ENCODE measurements at places on chromosomes 4 and X. TPM values are rescaled to one million over a fixed set of nuclear protein-coding genes. Genes with fewer than 3 reads are reported as not detected.

The MAGEA9B gene
- total RNA-seq: not detected

The RAB33A gene
- 18.8 TPM for total RNA-seq

The TMEM156 gene
- total RNA-seq: 1.2 TPM

The SPANXD gene
- total RNA-seq: not detected

The HMGN5 gene
- total RNA-seq: 6.7 TPM

The C4orf54 gene
- 2.2 TPM for total RNA-seq

The XAGE1B gene
- total RNA-seq: 5.5 TPM

The USP17L29 gene
- not detected for total RNA-seq

The WDFY3 gene
- 74.9 TPM for total RNA-seq

The SLIT2 gene
- 19.5 TPM for total RNA-seq

The FDCSP gene
- total RNA-seq: 5.3 TPM

DNA sequence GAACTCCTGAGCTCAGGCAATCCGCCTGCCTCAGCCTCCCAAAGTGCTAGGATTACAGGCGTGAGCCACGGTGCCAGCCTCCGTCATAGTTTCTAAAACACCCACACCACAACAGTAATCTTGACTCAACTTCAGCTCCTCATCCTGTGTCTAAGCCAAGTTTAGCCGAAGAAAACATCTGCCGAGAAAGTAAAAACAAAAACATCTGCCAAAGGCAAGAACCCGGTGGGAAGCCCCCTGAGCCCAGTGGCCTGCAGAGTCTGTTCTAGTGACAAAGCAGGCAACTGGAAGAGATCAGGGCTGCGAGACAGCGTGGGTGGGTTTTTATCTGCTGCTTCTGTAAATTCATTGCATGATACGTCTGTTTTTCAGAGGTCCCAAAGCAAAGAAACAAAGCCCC is 26.6 kb upstream of the CD99 start:
- DNase-seq: peak; percentile 60

- DNase-seq: no peak
These were observed 36.7 kb upstream of the NPNT start for GRCh38 chr4:105858466-105859040.

- DNase-seq: peak; percentile 25
These were observed 33.8 kb downstream of the CEP44 start for GRCh38 chr4:174317531-174317930.

- no peak for DNase-seq
These were observed 35.6 kb downstream of the GAB1 start for GRCh38 chr4:143372093-143372915.

GRCh38 chr4:84750260-84750959 is 167.5 kb downstream of the CDS1 start:
- peak; percentile 77 for DNase-seq

GRCh38 chr4:89737888-89738287 is 99.1 kb downstream of the SNCA start:
- DNase-seq: no peak

- no peak for DNase-seq
These were observed 2.3 kb upstream of the AASDH start for GRCh38 chr4:56389558-56389957.

DNA sequence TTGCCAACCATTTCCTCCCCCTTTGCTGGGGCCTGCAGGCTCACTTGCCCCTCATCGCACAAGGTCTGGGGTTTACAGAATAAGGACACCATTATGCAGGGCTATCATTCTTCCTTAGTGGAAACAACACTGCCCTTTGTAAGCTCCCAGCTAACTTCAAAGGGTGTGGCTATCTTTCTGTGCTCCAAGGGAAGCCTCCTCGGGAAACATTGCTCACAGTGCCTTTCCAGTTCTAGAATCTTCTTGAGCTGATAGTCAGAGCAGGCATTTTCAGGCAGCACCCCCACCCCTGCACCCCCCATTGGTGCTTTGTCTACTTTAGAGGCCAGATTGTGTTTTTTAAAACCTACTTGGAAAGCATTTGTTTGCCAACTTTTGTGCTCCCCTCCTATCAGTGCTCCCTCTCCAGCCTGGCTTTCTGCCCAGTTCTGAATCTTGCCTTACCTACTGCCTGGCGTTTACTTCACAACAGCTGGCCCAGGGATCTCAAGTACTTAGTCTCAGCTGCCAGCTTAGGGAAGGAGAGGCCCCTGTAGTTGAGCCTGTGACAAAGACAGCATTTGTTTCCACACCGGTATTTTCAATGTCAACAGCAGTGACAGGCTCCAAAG is 53.5 kb downstream of the PLAC1 start:
- DNase-seq: peak; percentile 78

DNA sequence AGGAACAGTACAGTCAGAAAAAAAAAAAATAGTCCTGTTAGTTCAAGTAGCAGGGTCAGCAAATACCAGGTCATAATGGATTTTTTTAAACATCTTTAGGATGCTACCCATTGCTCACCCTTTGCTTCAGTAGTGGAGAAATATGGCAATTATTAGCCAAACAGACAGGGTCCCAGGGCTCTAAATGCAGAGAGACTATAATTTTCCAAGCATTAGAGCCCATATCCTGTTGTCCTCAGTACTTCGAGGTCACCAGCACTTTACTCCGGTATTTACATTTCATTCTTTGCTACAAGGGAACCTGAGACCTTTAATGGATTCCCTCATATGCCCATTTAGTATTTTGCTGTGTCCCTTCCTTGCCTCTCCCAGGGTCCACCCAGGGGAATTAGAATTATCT is 1562.9 kb upstream of the TENM3 start:
- no peak for DNase-seq

DNA sequence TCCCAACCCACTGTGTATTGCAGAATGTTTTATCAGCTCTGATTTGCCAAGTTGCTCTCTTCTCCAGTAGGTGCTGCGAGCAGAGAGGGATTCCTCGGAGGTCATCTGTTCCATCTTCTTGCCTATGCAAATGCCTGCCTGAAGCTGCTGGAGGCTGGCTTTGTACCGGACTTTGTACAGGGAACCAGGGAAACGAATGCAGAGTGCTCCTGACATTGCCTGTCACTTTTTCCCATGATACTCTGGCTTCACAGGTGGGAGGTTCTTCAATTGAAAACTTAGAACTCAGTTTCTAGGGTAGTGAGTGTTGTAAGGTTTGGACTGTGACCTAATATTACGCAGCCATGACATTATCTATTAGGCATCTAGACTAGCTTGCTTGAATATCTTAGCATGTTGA is 24.9 kb downstream of the AR start:
- DNase-seq: no peak

DNA sequence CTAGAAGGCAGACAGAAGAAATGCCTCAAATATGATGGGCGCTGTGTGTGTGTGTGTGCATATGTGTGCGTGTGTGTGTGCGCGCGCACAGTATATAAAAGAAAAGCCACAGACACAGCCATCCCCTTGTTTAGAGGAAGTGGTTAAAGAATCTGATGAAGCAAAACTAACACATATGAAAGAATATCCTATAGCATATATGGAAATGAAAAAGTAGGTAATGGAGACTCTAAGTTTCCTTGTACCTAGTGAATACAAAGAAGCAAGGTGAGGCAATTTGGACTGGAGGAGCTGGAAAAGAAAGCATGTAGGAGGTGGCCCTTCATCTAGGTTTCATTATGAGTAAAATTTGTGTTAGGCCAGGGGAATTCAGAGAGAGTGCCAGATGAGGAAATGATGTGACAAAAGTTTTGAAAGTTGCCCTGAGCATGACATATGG is 58.6 kb upstream of the MCF2 start:
- DNase-seq: no peak

DNA sequence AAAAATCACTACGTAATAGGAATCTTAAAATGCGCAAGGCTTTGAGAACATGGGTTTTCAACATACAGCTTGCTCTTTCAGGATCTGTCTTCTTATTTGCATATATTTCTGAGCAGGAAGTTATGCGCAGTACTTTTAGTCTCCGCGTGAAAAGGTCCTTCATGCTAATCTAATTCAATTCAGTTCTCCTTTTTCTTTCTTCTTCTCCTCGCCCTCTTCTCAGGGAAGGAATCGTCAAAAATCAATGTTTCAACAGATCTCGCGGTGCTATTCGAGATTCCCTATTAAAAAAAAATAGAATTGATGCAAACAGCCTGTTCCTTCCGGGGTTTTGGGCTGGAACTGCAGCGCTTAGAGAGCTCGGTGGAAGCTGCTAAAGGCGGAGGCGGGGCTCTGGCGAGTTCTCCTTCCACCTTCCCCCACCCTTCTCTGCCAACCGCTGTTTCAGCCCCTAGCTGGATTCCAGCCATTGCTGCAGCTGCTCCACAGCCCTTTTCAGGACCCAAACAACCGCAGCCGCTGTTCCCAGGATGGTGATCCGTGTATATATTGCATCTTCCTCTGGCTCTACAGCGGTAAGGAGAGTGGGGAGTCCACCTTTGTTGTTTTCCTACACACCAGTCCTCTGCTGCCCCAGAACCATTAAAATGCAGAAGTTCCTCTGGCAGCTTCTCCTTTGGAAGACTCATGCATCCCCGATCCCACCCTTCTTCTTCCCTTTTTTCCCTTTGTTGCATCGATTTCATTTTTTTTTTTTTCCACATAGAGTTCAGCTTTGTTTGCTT is at the start of the genes HMGN5 and SH3BGRL:
HMGN5 (minus strand) TSS at position 243 of the 785 bp plus-strand sequence. CDS start 80,364 bp downstream, outside the sequence.
SH3BGRL (plus strand) TSS at position 432 of the 785 bp plus-strand sequence; CDS start at position 531, 99 bp downstream.
- DNase-seq: peak; percentile 95

DNA sequence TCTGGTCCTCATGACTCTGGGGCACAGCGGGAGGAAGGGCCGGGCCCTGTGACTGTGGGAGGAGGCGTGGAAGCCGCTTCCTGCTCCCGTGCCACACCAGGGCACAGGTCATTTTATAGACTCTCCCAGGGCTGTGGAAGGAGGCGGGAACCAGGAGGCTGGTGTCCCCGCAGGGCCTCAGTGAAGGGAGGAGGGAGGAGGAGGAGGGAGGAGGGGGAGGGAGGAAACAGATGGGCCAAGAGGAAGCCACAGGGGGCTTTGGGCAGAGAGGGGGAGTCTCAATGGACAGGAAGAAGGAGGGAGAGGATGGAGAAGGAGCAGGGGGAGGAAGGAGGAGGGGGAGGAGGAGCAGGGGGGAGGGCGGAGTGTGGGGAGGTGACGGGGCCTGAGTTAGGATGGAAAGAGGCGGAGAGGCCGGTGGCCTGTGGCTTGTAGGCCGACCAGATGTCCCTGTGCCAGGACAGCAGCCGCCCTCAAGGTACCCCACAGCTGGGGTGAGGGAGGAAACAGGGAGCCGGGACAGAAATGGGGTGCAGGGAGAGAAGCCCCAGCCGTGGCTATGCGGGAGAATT is 6.2 kb upstream of the PLCXD1 start:
- no peak for DNase-seq

DNA sequence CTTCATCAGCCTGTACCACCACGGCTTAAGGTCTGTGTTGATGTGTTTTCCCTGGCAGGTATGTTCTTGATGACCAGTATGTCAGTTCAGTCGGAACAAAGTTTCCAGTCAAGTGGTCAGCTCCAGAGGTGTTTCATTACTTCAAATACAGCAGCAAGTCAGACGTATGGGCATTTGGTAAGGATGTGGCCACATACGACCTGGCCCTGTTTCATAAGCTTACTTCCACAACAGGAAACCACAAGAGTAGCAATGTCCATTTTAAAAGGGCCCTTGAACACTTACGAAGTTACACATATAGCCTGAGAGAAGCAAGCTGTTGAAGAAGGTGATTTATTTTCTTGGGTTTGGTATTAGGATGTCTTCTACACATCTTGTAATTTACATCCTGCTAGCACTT is 46.1 kb downstream of the BMX start:
- no peak for DNase-seq

DNA sequence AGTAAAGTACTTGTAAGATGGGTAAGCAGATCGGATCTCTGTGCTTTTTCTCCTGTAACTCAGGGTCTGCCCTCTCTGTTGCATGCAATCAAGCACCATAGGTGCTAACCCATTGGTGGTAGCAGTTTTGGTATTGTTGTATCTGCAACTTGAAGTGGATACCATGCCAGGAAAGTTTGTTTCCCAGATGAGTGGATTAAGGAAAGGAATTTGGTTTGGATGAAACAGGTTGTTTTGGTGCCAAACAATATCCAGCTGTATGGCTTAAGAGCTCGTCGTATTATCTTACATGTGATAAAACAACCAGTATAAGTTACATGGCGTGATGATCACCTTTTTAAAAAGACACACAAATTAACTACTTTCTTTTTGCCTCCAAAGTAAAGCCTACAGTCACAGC is 280.9 kb upstream of the TENM3 start:
- DNase-seq: peak; percentile 80

DNA sequence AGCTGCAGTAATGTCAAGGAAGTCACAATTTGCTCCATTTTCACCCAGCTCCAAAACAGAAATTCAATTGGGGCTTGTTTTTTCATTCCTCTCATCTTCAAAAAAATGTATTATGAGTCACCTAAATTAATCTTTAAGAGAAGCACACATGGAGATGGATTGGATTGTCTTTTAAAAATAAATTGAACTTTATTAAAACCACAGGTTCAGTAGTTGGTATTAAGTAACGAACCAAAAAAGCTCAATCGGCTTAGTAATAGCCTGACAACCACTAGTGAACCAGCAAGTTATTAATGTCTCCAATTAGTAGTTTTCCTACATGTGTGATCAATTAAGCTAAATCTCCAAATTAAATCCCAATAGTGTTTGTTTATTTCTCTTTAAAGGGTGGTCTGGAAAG is 283.5 kb upstream of the GIMD1 start:
- no peak for DNase-seq

GRCh38 chr4:98602270-98602669 is 56.1 kb downstream of the TSPAN5 start:
- no peak for DNase-seq

DNA sequence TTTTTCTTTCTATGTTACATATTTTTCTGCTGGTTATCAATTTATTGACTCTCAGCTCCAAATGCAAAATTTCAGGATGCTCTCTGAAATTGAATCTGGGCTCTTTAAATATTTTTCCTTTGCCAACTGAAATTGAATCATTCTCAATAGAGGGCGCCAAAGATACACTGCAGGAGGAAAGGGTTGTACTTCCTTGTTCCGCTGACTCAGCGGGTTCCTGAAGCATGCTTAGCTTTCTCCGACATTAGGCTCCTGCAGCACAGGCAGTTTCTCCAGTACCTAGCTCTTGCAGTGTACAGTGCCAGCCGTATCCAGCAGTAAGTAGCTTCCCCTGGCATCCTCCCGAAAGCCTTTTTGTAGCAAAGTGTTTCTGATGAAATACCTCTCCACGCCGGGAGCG is 28.8 kb upstream of the CFAP47 start:
- DNase-seq: peak; percentile 22

GRCh38 chr4:108166441-108167315 is 2.1 kb downstream of the LEF1 start:
- DNase-seq: peak; percentile 34

DNA sequence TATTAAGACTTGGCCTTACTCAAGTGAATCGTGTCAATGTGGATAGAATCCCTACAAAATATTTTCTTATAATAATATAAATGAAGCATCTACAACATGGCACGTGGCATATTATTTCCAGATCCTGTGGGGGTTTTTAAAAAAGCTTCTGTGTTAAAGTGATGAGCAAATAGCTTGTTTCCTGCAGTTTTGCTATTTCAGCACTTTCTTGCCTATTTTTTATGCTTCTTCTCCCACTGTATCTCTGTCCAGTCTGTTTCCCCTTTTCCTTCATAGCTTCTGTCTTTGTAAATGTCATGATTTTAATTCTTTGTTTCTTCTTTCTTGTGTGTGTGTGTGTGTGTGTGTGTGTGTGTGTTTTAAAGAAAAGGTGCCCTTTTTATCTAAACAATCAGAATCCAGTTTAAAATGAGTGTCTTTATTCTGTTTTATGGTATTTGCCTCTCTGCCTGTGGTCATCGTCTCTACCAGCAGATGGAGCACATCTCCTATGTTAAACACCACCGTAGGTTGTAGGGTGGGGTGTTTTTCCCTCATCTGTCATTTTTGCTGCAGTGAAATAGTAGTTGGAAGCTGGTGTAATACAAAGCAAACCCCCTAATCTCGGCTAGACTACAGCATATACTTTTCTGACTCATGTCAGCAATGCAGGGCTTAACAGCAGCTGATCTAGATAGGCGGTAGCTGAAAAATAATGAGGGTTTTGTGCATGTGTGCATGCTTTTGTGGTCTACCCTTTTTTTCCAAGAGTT is 33.1 kb downstream of the FTHL17 start:
- DNase-seq: peak; percentile 78

Measured in umbilical cord (tissue), 2 donors.